Naive B cell (primary cell): ENCODE measurements at places on chromosomes 6 and 20. TPM values are rescaled to one million over a fixed set of nuclear protein-coding genes. Genes with fewer than 3 reads are reported as not detected.

Gene PRDM1
- 0.62 TPM for polyA plus RNA-seq

Gene PPP1R16B
- polyA plus RNA-seq = 38.3 TPM

GRCh38 chr6:148868314-148868713 lies 121.5 kb downstream of the UST start:
- no peaks in the 10 kb centered on the region for H3K27me3 ChIP-seq
- DNase-seq = no peak
- H3K4me3 ChIP-seq = no peak overlapping the region

- no peaks in the 10 kb centered on the region for H3K4me1 ChIP-seq
- H3K27me3 ChIP-seq = peaks cover 28% of the 10 kb centered on the region
- H3K4me3 ChIP-seq = no peak overlapping the region
- no peaks in the 10 kb centered on the region for H3K36me3 ChIP-seq
- H3K27ac ChIP-seq = no peak overlapping the region
These were observed 43.5 kb downstream of the PERP start for GRCh38 chr6:138063726-138064125.

Gene RFX6
- not detected for polyA plus RNA-seq

DNA sequence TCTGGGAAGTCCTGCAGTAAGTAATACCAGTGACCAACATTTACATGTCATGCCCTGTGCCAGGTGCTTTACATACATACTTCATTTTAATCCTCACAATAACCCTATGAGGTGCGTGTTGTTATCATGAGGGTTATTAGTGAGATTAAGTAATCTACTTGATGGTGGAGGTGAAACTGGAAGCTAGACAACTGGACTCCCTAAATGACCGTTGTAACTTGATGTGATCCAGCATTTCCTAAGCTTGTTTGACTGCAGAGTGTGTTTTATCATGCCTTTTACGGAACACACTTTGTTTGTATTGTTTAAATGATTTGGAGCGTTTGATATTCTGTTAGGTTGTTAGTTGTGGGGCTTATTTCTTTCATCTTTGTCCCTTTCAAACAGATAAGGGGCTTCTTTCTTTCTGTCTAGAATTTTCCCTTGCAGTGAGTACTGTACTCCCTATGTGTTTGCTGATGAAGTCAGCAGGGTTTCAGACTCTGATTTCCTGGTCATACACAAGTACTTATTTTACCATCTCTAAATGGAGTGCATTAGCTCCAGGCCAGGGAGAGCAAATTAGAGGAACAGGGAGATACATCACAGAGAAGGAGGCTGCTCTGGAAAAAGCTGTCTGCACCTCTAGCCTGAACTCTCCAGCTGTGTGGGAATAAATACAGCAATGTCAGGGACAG lies 29.7 kb downstream of the CHMP4B start:
- H3K27me3 ChIP-seq = no peaks in the 10 kb centered on the region
- H3K27ac ChIP-seq = peak overlapping the region; percentile 15
- H3K4me3 ChIP-seq = no peak overlapping the region
- peaks cover 80% of the 10 kb centered on the region for H3K4me1 ChIP-seq
- DNase-seq = no peak
- no peaks in the 10 kb centered on the region for H3K36me3 ChIP-seq

DNA sequence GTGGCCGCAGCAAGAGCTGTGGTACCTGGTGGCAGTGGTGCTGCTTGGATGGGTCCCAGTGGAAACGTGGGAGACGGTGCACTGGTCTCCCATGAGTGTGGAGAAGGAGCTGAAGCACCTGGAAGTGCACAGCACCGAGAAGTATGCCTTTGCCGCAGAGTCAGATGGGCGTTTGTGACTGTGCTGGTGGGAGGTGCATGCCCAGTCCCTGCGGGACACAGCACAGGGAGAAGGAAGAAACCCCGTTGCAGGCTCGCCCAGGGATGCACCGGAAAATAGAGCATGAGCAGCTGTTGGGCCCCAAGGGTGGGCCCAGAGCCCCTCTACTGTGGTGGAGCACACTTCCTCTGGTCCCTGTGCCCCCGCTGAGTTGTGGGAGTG lies 19.3 kb upstream of the RGS17 start:
- H3K4me1 ChIP-seq = no peaks in the 10 kb centered on the region
- no peak overlapping the region for H3K4me3 ChIP-seq
- H3K36me3 ChIP-seq = no peaks in the 10 kb centered on the region
- DNase-seq = no peak
- no peak overlapping the region for H3K27ac ChIP-seq

Gene OR2B6
- not detected for polyA plus RNA-seq

DNA sequence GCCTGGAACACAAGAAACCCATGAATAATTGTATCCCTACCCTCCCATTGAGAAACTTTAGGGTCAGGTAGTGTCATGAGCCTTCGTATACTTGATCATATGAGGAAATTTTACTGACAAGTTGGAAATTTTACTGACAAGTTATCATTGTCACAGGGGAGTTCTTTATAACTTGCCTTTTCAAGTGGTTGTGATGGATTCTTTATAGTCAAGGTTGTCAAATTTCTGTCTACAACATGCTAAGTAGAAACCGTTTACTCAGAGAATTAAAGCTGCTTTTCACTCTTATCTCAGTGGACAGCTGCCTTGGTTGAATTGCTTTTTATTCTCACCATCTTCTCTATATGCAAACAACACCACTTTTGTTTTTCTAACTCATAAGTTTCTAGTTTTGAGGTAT lies 1286.4 kb downstream of the EPHA7 start:
- no peaks in the 10 kb centered on the region for H3K36me3 ChIP-seq
- no peaks in the 10 kb centered on the region for H3K27me3 ChIP-seq
- no peaks in the 10 kb centered on the region for H3K4me1 ChIP-seq
- no peak overlapping the region for H3K27ac ChIP-seq
- no peak for DNase-seq

Gene SEL1L2
- polyA plus RNA-seq = not detected

- no peaks in the 10 kb centered on the region for H3K4me1 ChIP-seq
- no peaks in the 10 kb centered on the region for H3K36me3 ChIP-seq
- no peak overlapping the region for H3K27ac ChIP-seq
- H3K27me3 ChIP-seq = no peaks in the 10 kb centered on the region
- H3K4me3 ChIP-seq = no peak overlapping the region
- no peak for DNase-seq
These were observed 225.6 kb downstream of the LMBRD1 start for GRCh38 chr6:69571234-69571633.

Gene GPR6
- not detected for polyA plus RNA-seq

- peaks cover 7% of the 10 kb centered on the region for H3K4me1 ChIP-seq
- peak; percentile 32 for DNase-seq
- H3K4me3 ChIP-seq = no peak overlapping the region
- H3K36me3 ChIP-seq = no peaks in the 10 kb centered on the region
These were observed 12.1 kb downstream of the FOXS1 start for GRCh38 chr20:31833130-31833930.

- DNase-seq = no peak
- H3K4me3 ChIP-seq = no peak overlapping the region
- H3K4me1 ChIP-seq = peaks cover under 1% of the 10 kb centered on the region
- no peaks in the 10 kb centered on the region for H3K27me3 ChIP-seq
These were observed 14.8 kb downstream of the CLIC5 start for GRCh38 chr6:46000905-46001304.

- H3K27ac ChIP-seq = no peak overlapping the region
- no peaks in the 10 kb centered on the region for H3K27me3 ChIP-seq
- peaks cover 5% of the 10 kb centered on the region for H3K36me3 ChIP-seq
- no peak overlapping the region for H3K4me3 ChIP-seq
- no peaks in the 10 kb centered on the region for H3K4me1 ChIP-seq
These were observed 73.0 kb upstream of the PTCHD4 start for GRCh38 chr6:48183811-48184605.

DNA sequence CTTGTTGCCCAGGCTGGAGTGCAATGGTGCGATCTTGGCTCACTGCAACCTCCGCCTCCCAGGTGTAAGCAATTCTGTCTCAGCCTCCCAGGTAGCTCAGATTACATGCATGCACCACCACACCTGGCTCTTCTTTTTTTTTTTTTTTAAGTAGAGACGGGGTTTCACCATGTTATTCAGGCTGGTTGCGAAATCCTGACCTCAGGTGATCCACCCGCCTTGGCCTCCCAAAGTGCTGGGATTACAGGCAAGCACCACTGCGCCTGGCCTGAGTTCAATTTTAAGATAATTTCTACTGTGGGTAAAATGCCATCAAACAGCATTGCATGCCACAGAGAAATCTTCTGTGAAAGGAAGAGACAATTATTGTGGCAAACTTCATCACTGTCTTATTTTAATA lies 633.1 kb downstream of the KIF16B start:
- peaks cover 11% of the 10 kb centered on the region for H3K36me3 ChIP-seq
- H3K27ac ChIP-seq = no peak overlapping the region
- no peak overlapping the region for H3K4me3 ChIP-seq
- peaks cover 60% of the 10 kb centered on the region for H3K4me1 ChIP-seq
- no peaks in the 10 kb centered on the region for H3K27me3 ChIP-seq

GRCh38 chr6:159104931-159105330 lies 60.1 kb upstream of the TAGAP start:
- H3K4me3 ChIP-seq = peak overlapping the region; percentile 34
- no peaks in the 10 kb centered on the region for H3K36me3 ChIP-seq
- peak; percentile 86 for DNase-seq
- H3K4me1 ChIP-seq = peaks cover 96% of the 10 kb centered on the region

DNA sequence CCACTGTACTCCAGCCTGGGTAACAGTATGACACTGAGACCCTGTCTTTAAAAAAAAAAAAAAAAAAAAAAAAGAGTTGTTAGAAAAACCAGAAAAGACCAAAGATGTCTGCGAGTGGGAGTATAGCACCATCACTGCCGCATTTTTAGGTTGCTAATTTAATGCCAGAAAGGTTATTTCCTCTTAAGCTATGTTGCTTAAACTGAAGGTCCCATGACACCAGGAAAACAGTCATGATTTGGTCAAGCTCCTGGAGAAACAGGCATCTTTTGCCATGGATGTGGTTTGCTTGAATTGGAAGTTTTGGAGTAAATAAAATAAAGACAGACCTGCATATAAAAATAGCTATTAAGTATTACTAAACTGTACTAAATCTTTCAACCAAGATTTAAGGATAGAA lies 68.3 kb upstream of the TNFRSF21 start:
- no peaks in the 10 kb centered on the region for H3K27me3 ChIP-seq
- H3K4me3 ChIP-seq = no peak overlapping the region
- H3K4me1 ChIP-seq = peaks cover 19% of the 10 kb centered on the region
- H3K36me3 ChIP-seq = no peaks in the 10 kb centered on the region
- no peak overlapping the region for H3K27ac ChIP-seq
- no peak for DNase-seq

DNA sequence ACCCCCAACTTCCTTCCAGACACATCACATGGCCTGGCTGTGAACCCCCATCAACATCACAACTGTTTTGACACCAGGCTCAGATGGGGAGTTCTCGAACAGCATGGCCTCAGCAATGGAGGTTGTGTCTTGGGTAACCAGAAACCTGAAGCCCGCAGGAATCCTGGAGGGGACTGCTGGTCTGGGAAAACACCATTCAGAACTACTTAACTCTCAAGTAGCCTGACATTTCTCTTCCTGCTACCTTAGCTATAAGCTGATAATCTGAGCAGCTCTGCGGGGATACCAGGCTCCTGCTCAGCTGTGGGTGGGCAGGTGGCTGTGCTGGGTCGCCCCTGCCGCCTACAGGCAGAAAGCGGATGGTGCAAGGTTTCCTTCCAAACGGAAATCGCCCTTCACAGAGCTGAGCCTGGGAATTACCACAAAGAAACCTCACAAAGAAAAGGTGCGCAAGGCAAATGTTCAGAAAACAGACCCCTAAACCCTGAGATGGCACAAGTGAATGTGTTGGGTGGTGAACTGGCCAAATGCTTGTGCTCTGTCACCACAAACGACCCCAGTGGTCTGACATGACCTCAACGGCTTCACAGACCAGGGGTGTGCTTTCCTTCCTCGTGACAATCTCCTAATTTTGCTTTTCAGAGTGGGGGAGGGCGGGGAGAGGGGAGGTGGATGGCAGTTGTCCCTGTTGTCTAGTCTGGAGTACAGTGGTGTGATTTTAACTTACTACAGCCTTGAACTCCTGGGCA lies 29.5 kb downstream of the SNX5 start:
- peak overlapping the region; percentile 90 for H3K27ac ChIP-seq
- H3K4me3 ChIP-seq = no peak overlapping the region
- DNase-seq = peak; percentile 66
- no peaks in the 10 kb centered on the region for H3K27me3 ChIP-seq
- H3K4me1 ChIP-seq = peaks cover 21% of the 10 kb centered on the region

DNA sequence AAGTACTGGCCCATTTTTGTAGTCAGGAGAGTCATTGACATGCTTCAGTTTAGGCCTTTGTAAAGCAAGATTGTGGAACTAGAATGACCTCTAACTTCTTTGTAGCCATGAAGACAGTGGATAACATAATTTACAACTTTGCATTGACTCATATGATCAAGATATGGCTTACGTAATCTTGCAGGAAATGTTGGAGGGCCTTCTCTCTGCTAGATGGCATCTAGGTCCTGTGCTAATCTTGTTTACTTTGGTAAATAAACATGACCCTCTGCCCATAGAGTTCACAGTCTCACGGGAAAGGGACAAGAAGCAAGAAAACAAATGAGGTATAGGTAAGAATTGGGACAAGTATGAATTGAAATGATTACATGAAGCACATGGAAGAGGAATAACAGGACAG lies 355.2 kb upstream of the ARID1B start:
- no peaks in the 10 kb centered on the region for H3K36me3 ChIP-seq
- no peak overlapping the region for H3K4me3 ChIP-seq
- H3K27ac ChIP-seq = no peak overlapping the region
- peaks cover 6% of the 10 kb centered on the region for H3K27me3 ChIP-seq
- H3K4me1 ChIP-seq = peaks cover 26% of the 10 kb centered on the region

DNA sequence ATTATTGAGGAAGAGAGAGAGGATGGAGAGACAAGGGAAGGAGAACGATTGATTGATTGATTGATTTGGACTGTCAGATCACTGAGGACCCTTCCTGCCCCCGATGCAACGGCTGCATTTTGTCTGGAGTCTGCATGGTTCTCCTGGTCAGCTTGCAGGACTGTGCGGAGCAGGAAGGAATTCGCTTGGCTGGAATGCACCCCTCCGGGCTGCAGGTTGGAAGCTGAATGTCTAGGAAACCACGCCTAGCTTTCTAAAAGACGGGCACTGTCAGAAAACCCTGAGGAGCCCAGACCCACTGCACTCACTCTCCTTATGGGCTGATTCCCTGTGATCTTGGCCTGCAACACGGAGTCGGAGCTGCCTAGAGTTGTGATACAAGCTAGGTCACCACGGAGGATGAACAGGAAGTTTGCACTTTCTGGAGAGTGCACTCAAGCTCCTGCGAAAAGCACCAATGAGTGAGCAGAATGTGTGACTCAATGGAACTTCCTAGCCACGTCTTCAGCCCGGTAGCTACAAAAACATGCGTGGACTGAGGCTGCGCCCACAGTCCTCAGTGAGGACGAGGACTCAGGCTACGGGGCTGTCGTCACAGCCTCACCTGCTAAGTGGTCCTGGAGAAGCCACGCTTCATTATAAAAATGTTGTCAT lies 14.4 kb downstream of the DACT2 start:
- no peak overlapping the region for H3K4me3 ChIP-seq
- DNase-seq = no peak
- H3K4me1 ChIP-seq = no peaks in the 10 kb centered on the region
- no peaks in the 10 kb centered on the region for H3K27me3 ChIP-seq

Gene GHRH
- not detected for polyA plus RNA-seq
